GM03348 (cell line): ENCODE measurements at places on chromosomes 12 and 14.

DNA sequence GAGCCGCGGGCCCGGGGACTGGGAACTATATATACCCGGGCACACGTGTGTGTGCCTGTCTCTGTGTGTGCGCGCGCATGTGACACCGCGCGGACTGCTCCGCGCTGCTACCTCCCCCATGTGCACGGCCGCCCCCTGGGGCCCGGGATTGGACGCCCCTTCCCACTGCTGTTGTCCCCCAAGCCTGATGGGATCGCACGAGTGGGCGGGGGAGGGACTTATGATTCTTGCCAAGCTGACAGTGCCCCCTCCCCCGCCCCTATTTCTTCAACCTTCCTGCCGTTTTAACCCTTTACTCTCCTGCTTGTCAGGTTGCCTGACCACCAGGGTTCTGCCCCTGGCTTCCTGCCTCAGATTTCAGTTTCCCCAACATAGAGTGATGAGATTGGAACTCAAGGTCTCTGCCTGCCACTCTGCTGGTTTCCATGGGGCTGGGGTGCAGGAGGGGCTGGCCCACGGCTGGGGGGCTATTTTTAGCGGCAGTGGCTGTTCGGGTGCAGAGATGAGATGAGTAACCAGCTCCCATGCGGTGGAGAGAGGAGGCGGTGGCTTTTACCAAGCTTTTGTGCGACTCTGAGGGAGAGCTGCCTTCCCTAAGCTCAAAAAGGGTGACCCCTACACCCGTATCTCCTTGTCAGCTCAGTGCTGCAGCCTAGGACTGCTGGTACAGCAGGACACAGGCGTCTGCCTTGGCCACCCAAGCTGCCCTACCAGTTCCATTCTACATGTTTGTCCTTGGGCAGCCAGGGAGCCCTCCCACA lies at the start of gene DDN:
Gene DDN (minus strand): TSS at position 5 of the 761 bp plus-strand sequence. CDS start 88 bp downstream, outside the sequence.
- DNase-seq = peak; percentile 59

DNA sequence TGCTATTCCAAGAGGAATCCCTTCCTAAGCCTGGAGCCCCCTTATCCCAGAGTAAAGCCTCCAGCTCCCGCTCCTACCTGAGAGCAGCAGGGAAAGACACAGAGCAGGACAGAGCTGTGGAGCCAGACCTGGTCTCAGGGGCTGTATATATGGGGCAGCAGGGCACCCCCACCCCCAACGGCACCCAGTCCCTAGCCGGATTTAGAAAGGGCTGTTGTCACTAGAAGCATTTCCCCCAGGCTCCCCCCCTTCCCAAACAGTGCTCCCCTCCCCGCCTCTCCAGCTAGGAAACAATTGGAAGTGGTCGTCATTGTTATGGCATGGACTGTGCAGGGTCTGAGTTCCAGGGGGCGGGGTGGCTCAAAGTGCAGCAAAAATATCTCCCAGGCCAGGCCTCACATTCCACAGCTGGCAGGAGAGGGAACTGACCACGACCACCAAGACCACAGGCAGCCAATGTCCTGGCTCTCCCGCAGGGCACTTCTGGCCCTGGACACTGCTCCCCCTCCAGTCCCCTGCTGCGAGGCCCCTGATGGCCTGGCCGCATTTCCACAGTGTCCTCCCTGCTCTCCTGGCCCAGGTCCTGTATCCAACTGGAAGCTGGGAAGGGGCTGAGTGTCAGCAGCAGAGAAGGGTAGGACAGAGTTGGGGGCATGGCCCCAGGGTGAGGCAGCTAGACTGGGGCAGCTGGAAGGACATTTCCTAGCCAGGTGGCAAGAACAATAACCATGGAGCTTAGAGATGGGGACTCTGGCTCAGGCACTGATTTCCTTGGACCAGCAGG lies at the start of gene MYH7:
Gene MYH7 (minus strand): TSS at position 118 of the 784 bp plus-strand sequence. CDS start 1,928 bp downstream, outside the sequence.
- DNase-seq = no peak

- DNase-seq = no peak
These were observed 143.4 kb upstream of the PRICKLE1 start for GRCh38 chr12:42732908-42733411.

DNA sequence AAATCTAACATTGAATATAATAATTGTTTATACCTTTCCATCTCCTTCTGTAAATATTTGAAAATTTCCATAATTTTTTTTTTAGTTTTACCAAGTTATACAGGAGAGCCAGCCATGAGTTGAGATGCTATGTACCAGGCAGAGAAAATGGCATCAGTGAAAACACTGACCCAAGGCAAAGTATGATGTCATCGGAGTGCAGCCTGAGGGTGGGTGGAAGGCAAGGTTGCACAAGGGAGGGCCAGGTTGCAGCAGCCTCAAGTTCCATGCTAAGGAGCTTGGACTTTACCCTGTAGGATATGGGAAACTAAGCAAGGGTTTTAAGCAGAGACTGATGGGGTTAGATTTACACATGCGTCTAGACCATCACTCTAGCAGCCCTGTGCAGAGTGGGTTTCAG lies 441.1 kb downstream of the BCAT1 start:
- DNase-seq = no peak

- DNase-seq = no peak
These were observed 1093.3 kb downstream of the SLC16A7 start for GRCh38 chr12:60689137-60689536.
